Activated naive CD8-positive, alpha-beta T cell treated with anti-CD3 and anti-CD28 coated beads, Interleukin-2, amount 10 ng/mL, durations not matched to agents 7 days and 5 days (primary cell): ENCODE measurements at places on chromosomes 3 and 15.
A peak's percentile ranks its signal among the peaks of the same experiment; 100 is the strongest.

- H3K4me3 ChIP-seq: no peak overlapping the region
- H3K4me1 ChIP-seq: peaks cover 16% of the 10 kb centered on the region
- peaks cover 2% of the 10 kb centered on the region for H3K36me3 ChIP-seq
- no peak for DNase-seq
- H3K27ac ChIP-seq: no peak overlapping the region
Observed at GRCh38 chr3:122299872-122300460, 25.1 kb upstream of the CSTA start.

DNA sequence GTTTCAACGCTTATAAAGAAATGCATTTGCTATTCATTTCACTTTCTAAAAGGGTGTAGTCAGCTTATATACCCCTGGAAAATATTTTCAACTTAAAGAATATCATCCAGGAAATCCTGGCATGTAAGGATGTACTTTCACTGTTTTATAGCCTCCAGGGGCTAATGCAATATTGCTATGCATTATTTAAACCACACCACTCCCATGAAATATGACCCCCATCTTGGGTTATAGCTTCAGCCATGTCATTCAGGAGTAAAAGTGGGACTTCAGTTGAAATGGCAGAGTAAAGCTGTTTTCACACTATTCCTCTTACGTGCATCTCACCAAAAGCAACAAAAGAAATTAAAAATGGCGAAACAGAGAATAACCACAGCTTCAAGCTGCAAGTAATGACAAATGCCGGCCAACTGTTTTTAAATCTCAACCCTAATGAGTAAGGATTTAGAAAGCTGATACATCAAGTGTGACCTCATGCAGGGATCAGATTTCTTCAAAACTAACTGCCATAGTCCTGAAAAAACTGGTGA is 84.5 kb downstream of the COL6A6 start:
- no peaks in the 10 kb centered on the region for H3K36me3 ChIP-seq
- no peak for DNase-seq
- no peaks in the 10 kb centered on the region for H3K4me1 ChIP-seq
- no peak overlapping the region for H3K4me3 ChIP-seq

GRCh38 chr15:73747847-73748590 is 5.1 kb downstream of the INSYN1 start:
- H3K27me3 ChIP-seq: peaks cover 27% of the 10 kb centered on the region
- no peaks in the 10 kb centered on the region for H3K36me3 ChIP-seq
- H3K27ac ChIP-seq: no peak overlapping the region
- H3K4me1 ChIP-seq: no peaks in the 10 kb centered on the region
- DNase-seq: no peak
- H3K4me3 ChIP-seq: no peak overlapping the region

- peaks cover 4% of the 10 kb centered on the region for H3K36me3 ChIP-seq
- no peak overlapping the region for H3K27ac ChIP-seq
- peaks cover 12% of the 10 kb centered on the region for H3K4me1 ChIP-seq
- no peaks in the 10 kb centered on the region for H3K27me3 ChIP-seq
Observed at GRCh38 chr15:67183443-67184169, 70.9 kb downstream of the AAGAB start.

- H3K4me1 ChIP-seq: no peaks in the 10 kb centered on the region
- H3K27me3 ChIP-seq: peaks cover 2% of the 10 kb centered on the region
- H3K36me3 ChIP-seq: no peaks in the 10 kb centered on the region
- DNase-seq: no peak
- H3K4me3 ChIP-seq: no peak overlapping the region
Observed at GRCh38 chr15:85974742-85975141, 104.9 kb upstream of the AGBL1 start.

- DNase-seq: no peak
- no peaks in the 10 kb centered on the region for H3K36me3 ChIP-seq
- peaks cover 13% of the 10 kb centered on the region for H3K27me3 ChIP-seq
- H3K4me3 ChIP-seq: no peak overlapping the region
Observed at GRCh38 chr3:130433306-130433705, 83.7 kb upstream of the COL6A6 start.

DNA sequence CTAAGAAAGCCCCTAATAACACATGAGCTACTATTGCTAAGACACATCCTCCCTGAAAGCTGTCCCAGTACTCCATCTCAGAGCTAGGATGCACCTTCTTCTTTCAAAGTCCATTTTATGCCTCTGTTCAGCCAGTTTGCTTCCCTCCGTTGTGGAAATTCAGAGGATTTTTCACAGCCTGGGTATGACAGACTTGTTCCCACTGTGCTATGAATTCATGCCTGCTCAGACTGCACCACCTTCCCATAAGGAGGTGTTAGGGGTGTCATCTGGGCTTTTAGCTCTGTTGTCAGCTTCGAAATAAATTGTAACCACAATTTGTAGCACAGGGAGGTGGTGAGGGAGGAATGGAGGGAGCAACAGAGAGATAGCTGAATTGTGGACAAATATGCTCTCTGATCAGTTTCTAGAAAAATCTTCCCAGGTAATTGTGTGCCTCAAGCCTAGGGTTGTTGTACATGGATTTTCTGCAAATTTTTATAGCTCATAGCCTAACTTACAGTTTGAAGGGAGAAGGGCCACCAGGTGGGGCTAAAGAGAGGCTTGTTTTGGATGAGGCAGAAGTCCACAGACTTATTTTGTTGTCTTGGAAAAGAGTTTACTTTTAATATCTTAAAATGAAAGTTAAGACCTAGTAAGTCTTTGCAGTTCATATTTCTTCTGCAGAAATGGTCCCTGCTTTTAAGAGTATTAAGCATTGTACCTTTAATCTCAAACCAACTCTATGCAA is 462.0 kb downstream of the PDCD6IP start:
- no peaks in the 10 kb centered on the region for H3K4me1 ChIP-seq
- DNase-seq: no peak
- no peaks in the 10 kb centered on the region for H3K36me3 ChIP-seq
- no peak overlapping the region for H3K27ac ChIP-seq

GRCh38 chr3:145903472-145904013 is 257.4 kb downstream of the PLOD2 start:
- H3K4me1 ChIP-seq: no peaks in the 10 kb centered on the region
- no peaks in the 10 kb centered on the region for H3K27me3 ChIP-seq
- no peaks in the 10 kb centered on the region for H3K36me3 ChIP-seq
- H3K27ac ChIP-seq: no peak overlapping the region

DNA sequence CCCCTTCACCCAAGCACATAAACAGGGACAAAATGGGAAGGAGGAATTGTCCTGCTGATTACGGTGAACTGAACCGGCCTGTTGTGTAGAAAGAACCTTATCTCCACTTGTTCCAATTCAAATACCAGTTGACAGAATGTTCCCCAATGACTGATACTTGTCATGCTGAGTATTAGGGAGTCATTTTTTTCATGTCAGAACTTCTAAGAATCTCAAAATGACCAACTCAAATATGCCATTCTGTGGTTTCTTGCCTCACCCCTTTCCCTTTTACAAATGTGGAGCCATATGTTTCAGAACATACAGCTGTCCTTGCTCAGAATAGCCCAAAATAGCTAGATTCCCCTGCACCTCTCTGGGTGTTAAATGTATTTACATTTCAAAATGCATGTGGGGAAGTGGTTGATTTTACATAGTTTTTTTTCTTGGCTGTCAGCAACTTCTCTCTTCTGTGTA is 405.9 kb upstream of the TBL1XR1 start:
- H3K4me3 ChIP-seq: no peak overlapping the region
- peaks cover 16% of the 10 kb centered on the region for H3K36me3 ChIP-seq
- H3K4me1 ChIP-seq: peaks cover 41% of the 10 kb centered on the region
- H3K27ac ChIP-seq: no peak overlapping the region
- DNase-seq: no peak
- H3K27me3 ChIP-seq: no peaks in the 10 kb centered on the region

GRCh38 chr3:16277471-16277870 is 12.5 kb downstream of the OXNAD1 start:
- DNase-seq: no peak
- no peak overlapping the region for H3K27ac ChIP-seq
- H3K27me3 ChIP-seq: no peaks in the 10 kb centered on the region
- H3K4me1 ChIP-seq: peaks cover 3% of the 10 kb centered on the region
- no peak overlapping the region for H3K4me3 ChIP-seq
- peaks cover 11% of the 10 kb centered on the region for H3K36me3 ChIP-seq

DNA sequence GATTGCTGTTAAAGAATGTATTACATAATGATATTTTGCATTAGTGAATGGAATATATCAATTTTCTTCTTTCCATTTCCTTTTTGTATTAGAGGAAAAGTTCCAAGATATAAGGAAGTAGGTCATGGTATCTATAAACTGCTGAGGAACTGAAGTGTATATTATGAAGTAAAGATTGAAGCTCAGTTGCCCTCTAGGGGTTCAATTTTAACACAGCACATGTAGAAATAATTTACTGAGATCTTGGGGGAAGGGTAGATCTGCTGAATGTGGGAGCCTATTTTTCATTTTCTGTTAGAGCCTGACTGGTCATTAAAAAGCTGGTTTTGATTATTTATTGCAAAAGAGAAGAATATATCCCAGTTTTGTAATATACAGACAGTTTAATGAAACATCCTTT is 45.2 kb downstream of the CMC1 start:
- no peak overlapping the region for H3K4me3 ChIP-seq
- H3K27me3 ChIP-seq: no peaks in the 10 kb centered on the region
- peaks cover 12% of the 10 kb centered on the region for H3K36me3 ChIP-seq
- H3K4me1 ChIP-seq: peaks cover 11% of the 10 kb centered on the region
- no peak for DNase-seq

DNA sequence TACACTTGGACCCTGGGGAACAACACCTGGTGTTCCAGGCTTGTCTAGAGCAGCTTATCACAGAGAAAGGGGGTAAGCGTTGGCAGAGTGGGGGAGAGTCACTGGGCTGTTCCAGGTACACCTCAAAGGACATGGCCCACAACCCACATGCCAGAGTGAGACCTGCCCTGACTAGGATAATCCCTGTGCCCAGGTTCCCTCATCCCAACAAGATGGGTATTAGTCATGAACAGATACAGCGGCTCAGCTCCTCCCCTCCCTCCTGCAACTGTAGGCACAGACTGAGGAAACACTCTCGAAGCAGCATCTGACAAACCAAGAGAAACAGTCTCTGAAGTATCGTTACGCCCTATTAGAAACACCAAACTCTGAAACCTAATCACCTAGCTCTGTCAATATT is 32.1 kb upstream of the RPS17 start:
- no peaks in the 10 kb centered on the region for H3K36me3 ChIP-seq
- peaks cover 5% of the 10 kb centered on the region for H3K27me3 ChIP-seq
- no peak for DNase-seq
- H3K27ac ChIP-seq: no peak overlapping the region
- no peaks in the 10 kb centered on the region for H3K4me1 ChIP-seq
- no peak overlapping the region for H3K4me3 ChIP-seq

GRCh38 chr3:168250415-168250861 is 154.7 kb upstream of the GOLIM4 start:
- H3K4me3 ChIP-seq: peak overlapping the region; percentile 66
- no peak for DNase-seq
- H3K4me1 ChIP-seq: peaks cover 12% of the 10 kb centered on the region
- peaks cover 51% of the 10 kb centered on the region for H3K27me3 ChIP-seq

DNA sequence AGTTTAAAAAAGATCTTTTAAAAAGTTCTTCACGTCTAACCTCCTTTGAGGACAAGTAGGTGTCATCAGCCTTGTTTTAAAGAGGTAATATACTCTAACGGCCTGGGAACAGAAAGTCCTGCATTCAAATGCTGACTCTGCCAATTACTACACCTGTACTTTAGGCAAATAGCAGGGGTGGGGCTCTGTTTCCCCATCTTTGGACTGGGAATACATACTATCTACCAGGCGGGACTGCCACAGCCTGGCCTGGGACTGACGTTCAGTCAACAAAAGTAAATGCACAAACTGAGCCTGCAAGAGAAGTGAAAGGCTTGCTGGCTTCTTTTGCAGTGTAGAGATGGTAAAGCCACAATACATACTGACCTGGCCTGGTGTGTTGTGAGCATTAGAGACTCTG is 107.6 kb upstream of the SPATA12 start:
- H3K4me1 ChIP-seq: peaks cover 1% of the 10 kb centered on the region
- no peak for DNase-seq
- H3K36me3 ChIP-seq: no peaks in the 10 kb centered on the region
- H3K27ac ChIP-seq: no peak overlapping the region
- H3K27me3 ChIP-seq: peaks cover 2% of the 10 kb centered on the region

DNA sequence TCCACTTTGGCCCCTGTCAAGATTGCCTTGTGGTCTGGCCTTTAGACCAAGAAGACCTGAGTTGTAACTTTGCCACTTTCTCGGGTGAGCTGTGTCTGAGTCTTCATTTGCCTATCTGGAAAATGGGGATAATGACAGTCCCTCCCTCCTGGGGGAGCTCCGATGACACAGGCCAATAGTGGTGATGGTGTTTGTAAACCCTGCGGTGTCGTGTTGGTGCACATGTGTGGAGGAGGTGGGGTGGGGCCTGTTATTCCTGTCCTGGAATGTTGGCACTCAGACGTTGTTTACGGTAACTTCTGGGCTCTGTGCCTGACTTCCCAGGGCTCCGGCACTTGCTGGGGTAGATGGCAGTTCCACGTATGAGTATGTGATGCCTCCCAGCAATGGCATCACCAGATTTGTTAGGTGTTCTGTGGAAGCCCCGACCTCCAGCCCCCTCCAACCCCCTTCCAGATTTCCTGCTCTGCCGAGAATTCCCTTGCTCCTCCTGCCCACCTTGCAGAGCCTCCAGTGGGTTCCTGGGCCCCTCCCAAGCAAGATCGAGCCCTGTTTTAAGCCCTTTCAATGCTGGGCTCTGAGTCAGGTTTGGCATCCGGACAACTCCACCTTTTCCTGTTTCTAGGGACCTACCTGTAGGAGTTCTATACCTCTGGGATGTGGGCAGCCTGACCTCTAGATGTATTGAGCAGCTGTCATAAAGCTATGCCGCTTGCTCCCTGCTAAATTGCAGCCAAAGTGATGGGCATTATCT is 31.4 kb downstream of the HRH1 start:
- no peak for DNase-seq
- H3K4me3 ChIP-seq: no peak overlapping the region
- H3K36me3 ChIP-seq: no peaks in the 10 kb centered on the region

DNA sequence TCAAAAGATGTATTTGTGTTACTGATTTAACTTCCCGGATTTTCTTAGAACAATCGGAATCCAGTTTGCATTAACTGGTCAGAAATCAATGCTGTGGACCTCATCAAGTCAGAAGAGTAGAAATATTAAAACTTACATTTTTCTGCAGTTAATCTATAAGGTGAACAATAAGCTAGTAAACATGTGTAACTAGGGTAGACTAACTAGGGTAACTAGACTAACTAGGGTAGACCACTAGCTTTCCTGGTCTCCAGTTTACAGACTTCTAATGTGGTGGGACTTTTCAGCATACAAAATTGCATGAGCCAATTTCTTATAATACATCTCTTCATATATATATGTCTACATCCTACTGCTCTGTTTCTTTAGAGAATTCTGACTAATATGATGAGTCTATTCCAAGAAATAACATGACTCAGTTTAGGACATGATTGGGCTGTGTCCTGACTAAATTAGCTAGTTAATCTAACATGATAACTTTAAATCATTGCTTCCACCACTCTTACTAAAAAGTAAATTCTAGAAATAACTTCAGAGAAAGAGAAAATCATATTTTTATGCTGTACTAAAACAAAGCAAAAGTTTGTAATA is 5.3 kb downstream of the PLSCR2 start:
- H3K4me1 ChIP-seq: peaks cover 7% of the 10 kb centered on the region
- H3K27me3 ChIP-seq: no peaks in the 10 kb centered on the region
- no peaks in the 10 kb centered on the region for H3K36me3 ChIP-seq
- no peak overlapping the region for H3K27ac ChIP-seq

GRCh38 chr3:38137615-38138348 is 679 bp upstream of the MYD88 start:
- H3K4me1 ChIP-seq: peaks cover 49% of the 10 kb centered on the region
- H3K27me3 ChIP-seq: no peaks in the 10 kb centered on the region
- no peak for DNase-seq
- H3K4me3 ChIP-seq: peak overlapping the region; percentile 86
- peak overlapping the region; percentile 100 for H3K27ac ChIP-seq

GRCh38 chr15:100692671-100693070 is 90.3 kb downstream of the ASB7 start:
- H3K4me3 ChIP-seq: no peak overlapping the region
- DNase-seq: no peak
- peaks cover 18% of the 10 kb centered on the region for H3K27me3 ChIP-seq
- H3K4me1 ChIP-seq: no peaks in the 10 kb centered on the region
- H3K27ac ChIP-seq: no peak overlapping the region
- H3K36me3 ChIP-seq: no peaks in the 10 kb centered on the region
